ENCODE measurements at places on chromosomes 1 and 21.

DNA sequence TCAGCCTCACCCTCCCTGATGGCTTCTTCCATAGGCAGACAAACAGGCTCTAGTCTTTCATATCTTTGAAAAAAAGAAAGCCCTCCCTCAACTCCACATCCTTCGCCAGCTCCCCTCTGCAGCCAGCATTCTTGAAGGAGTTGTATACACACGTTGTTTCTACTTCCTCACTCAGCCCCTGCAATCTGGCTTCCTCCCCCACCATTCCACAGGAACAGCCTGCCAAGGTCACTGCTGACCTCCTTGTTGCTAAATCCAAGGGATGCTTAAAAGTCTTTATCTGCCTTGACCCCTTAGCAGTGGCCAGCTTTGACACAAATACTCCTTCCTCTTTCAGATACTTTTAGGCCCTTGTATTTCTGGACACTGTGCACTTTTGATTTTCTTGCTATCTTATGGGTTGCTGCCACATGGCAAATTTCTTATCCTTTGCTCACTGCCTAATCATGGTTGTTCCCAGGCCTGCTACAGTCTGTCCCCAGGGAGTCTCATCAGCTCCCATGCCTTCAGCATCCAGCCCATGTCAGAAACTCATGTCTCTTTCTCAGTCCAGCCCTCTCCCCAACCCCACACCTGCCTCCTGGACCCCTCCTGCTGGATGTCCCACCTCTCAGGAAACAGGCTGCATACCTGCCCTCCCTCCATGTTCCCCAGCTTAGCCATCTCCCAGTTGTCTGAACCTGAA, 8.3 kb downstream of the FAM229A start:
- DNase-seq = no peak

DNA sequence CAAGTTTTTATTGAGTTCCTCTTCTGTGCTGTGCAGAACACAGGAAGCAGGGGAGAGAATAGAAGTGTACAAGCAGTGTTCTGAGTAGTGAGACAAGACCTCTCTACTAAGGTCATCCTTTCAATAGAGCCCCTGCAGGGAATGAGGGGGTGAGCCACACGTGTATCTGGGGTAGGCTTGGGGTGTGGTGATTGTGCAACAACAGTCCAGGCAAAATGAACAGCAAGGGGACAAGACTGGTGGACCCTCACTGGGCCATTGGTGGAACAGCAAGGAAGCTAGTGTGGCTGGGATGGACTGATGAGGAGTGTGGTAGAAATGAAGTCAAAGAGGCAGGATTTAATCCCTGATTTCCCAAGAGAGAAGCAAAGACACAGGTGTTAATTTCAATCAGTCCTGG, 8.2 kb upstream of the BMP8A start:
- no peak for DNase-seq

DNA sequence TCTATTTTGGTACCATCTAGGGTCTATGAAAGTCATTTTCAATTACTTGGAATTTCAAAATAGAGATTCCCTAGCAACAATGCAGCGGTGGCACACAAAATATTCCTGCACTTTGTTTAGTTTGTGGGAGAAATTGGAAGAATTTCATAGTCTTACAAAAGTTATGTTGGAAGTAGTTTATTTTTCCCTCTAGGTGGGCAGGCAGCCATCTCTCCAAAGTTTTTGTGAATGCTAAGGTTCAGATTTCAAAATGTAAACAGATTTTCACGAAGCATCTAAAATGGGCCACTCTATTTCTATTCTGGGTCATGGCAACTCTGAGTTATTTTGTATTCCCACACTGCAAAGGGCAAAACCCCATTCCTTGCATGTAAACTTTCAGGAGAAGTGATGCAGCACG, 8.0 kb downstream of the SMCP start:
- no peak for DNase-seq

DNA sequence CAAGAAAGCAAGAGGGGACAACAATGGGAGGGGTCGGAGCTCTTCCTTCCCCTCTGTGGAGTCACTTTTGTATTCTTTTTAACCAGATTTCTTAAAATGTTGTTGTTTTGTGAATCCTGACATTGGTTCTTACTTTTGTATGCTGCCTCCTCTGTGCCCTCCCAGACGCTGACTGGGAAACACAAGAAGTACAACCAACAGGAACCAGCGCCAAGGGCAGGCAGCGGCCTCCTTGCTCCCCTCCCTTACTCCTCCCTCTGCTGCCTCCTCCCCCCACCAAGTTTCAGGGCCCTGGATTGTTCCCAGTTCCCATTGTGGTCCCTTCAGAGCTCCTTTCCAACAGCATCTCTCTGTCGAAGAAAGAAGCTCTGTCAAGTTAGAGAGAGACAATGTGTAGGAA, 111.1 kb downstream of the BRINP2 start:
- peak; percentile 48 for DNase-seq

DNA sequence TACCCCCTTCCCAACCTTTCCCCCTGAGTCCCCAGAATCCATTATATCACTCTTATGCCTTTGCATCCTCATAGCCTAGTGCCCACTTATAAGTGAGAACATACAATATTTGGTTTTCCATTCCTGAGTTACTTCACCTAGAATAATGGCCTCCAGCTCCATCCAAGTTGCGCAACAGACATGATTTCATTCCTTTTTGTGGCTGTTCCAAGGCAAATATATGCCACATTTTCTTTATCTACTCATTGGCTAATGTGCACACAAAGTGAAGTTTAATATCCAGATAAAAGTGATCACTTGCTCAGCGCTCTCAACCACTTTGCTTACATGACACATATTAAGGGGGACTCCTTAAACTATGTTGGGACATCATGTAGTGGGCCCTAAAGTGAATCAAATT, 72.4 kb upstream of the TIAM1 start:
- DNase-seq = no peak

GRCh38 chr1:94872771-94873495, 52.8 kb downstream of the SLC44A3 start:
- DNase-seq = no peak

DNA sequence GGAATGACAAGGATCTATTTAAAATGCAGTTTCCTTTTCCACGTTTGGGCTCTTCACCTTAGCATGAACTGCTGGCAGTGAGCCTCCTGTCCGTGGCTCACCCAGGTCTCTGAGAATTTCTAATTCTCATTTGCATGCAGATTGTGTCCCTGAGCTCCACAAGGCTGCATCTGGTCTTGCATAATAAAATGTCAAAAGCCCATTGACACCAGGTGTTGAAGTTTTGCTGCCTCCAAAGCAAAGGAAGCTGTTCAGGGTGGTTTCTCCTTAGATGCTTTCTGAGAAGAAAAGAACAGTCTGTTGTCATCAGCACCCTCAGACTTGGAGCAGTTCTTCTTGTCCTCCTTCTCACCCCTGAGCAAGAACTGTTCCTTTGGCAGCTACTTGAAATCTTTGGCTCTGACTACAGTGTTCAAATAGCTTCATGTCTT, 433.1 kb upstream of the KAZN start:
- DNase-seq = no peak

DNA sequence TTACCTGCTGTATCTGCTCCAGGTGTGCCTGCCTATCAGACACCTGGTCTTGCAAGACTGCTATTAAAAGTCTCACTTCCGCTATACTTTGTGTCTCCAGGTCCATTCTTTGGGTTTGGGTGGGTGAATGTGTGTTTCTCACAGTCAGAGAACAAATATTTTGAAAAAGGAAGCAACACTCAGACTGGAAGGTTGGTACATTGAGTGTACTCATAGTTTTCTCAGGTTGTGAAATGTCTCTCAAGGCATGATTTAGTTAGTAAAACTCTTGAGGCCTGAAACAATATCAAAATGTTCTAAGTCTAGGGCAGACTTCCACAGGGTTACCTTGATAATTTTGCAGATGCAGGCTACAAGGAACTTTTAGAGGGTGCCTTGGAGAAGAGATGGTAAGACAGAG, 429.9 kb upstream of the ZRANB2 start:
- no peak for DNase-seq

- peak; percentile 38 for DNase-seq
These were observed at the start of gene TSTD1 for GRCh38 chr1:161038523-161039153. Gene TSTD1 (minus strand): TSS chr1:161038964. CDS start chr1:161038889, 75 bp downstream.

- DNase-seq = no peak
These were observed 24.6 kb upstream of the ECE1 start for GRCh38 chr1:21314743-21315396.

Data from amygdala (tissue), 56 donors.